ENCODE measurements at places on chromosomes 4 and X.

DNA sequence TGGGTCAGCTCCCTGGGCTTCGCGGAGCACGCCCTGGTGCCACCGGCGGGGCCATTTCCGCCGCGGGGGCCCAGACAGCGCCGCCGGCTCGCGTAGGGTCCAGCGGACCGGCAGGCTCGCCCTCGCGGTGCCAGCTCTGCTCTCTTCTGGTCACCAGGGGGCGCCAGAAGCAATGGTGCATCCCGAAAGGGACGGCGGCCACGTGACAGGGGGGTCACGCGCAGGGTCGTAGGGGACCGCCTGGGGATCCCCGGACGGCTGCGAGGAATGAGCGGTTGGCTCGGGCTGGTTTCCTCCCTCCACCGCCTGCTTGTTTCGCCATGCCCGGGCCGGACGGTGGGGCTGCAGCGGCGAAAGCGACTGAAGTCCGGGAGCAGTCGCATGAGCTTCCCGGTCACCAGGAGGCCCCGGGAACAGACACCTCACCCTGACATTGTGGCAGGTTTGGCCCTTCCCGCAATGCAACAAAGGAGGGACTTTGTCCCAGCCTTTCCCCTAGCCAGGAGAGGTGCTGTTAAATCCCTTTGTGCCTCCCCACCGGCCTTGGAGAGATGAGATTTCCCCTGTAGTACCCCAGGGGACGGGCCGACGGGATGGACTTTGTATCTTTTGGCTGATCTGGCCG lies 15.8 kb downstream of the ZCCHC12 start:
- no peak for DNase-seq

DNA sequence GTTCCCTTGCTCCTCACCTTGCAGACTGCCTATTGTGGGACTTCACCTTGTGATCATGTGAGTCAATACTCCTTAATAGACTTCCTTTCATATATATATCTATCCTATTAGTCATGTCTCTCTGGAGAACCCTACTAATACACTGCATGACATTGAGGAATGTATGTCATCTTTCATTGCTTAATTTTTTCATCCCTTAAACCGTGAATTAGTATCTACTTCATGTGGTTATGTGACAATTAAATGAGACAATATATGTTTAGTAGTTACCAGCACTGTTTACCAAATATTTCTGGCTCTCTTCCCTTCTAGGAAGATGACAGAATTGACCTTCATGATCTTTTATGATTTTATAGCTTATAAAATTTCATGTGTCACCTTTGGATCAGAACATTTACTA lies 759.5 kb downstream of the GRXCR1 start:
- DNase-seq: no peak

DNA sequence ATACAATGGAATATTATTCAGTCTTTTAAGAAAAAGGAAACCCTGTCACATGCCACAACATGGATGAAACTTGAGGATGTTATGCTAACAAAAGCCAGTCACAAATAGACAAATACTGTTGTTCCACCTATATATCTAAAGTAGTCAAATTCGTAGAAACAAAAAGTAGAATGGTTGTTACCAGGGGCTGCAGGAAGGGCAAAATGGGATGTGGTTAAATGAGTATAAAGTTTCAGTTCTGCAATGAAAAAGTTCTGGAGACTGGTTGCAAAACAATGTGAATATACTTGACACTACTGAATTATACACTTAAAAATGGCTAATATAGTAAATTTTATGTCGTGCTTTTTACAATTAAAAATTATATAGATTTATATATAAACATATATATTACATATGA lies 12.2 kb downstream of the SPOCK3 start:
- DNase-seq: no peak

DNA sequence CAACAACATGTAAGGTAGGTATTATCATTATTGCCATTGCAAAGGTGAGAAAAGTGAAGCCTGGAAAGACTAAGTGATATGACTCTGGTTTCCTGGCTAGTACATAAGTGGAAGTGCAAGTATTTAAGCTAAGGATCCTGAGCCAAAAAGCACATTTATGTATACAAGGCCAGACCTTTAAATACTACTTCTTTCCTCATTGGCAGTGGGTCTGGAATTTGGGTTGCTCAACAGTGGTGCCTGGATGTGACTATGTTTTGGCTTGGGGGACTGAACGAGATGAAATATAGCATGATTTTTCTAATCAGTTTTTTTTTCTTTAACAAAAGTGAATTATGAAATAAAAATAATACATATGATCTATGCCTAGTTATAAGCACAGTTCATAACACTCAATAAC lies 7.4 kb upstream of the FGF13 start:
- no peak for DNase-seq

DNA sequence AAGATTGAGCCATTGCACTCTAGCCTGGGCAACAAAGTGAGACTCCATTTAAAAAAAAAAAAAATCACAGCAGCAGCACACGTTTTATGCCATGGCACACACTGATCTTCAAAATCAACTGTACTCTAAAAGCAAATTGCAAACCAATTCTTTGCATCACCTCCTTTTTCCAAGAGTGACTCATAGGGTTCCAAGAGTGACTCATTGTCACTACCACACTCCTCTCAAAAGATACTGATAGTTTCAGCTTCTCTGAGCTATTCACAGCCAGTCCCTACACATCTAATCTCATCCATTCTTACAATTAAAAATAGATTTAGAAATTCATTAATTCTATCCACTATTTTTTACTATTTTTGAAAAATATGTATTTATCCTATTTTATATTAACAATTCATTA lies 1494.9 kb upstream of the AGA start:
- DNase-seq: no peak

DNA sequence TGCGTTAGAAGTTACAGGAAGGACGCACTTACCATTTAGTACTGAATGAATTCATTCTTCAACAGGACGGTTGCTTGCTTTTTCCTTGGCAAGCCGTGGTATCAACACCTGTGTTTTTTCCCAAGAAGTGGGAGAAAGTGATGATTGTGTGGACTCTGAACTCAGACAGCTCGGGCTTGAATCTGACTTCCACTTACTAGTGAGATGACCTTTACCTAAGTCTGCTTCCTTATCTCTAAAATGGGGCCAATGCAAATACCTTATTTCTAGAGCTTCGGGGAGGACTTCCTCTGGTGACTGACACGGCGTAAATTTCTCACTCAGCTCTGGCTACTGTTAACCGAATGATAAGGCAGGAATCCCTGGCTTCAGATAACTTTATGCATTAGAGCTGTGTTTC lies 146.8 kb upstream of the RBPJ start:
- no peak for DNase-seq

GRCh38 chrX:47500554-47500953 lies 17.5 kb upstream of the ZNF41 start:
- no peak for DNase-seq

GRCh38 chr4:186845137-186845842 lies 121.6 kb upstream of the FAT1 start:
- no peak for DNase-seq

- no peak for DNase-seq
Observed at GRCh38 chr4:66639361-66639760, 905.9 kb downstream of the CENPC start.

GRCh38 chrX:118702741-118703140 lies 24.7 kb upstream of the IL13RA1 start:
- DNase-seq: no peak

GRCh38 chr4:189385579-189385978 lies 555.1 kb upstream of the FRG1 start:
- no peak for DNase-seq

DNA sequence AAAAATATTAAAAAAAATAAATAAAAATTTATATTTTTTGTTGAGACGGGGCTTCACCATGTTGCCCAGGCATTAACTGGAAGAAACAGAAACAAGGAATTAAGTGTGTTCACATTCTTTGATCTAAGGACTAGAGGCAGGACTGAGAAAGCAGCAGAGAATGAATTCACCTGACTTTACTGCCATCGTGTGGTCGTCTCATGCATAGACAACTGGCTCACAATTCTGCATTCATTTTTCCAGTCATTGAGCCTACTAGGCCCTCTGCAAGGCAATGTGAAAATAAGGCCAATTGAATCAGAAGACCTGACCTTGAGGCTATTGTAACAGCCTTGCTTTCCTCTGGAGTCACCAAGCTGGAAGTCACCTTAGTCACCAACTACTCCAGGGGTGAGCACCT lies 37.4 kb downstream of the LHFPL1 start:
- DNase-seq: peak; percentile 31

GRCh38 chr4:28686618-28687017 lies 1826.0 kb downstream of the STIM2 start:
- DNase-seq: no peak

- no peak for DNase-seq
Observed at GRCh38 chrX:139141370-139141769, 389.2 kb upstream of the F9 start.

DNA sequence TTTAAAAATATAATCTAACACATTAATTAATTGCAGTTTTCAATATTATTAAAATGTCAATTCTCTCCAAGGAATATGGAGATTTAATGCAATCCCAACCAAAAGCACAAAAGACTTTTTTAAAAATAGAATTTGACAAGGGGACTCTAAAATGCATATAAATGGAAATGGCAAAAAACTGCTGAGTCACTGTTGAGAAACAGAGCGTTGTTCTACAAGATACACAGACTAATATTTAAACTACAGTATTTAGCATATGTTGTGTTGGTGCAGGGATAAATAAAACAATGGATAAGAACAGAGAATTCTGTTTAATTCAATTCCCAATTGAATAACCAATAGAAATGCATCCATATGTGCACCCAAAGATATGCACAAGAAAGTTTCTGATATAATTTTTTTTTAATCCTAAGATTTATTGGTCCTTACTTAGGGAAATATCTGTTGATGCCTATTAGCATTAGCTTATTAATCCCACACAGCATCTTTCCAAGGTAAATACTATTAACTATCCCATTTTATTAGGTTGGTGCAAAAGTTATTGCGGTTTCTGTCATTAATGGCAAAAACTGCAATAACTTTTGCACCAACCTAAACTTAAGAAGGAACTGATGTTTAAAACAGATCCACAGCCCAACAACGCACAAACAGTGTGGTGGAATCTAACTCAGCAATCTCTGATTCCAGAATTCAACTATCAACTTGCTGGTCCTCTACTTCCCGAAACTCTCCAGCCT lies 86.8 kb upstream of the VEGFC start:
- DNase-seq: no peak

GRCh38 chr4:17103231-17103630 lies 204.8 kb upstream of the LDB2 start:
- DNase-seq: no peak

DNA sequence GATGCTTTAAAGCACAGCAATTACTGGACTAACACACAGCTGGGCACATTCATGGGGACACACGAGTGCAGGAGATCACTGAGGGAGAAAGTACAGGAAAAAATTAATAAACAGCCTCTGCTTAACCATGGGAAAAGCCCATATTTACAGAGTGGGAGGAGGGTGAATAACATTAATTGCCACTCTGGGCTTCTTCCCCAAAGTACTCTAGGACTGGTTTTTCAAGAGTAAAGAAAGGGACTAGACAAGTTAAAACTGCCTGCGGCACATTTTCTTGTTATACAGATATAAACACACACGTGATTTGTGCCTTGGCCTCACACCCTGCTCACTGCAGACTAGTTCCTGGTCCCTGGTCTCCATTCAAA lies 179.7 kb upstream of the TET2 start:
- no peak for DNase-seq

DNA sequence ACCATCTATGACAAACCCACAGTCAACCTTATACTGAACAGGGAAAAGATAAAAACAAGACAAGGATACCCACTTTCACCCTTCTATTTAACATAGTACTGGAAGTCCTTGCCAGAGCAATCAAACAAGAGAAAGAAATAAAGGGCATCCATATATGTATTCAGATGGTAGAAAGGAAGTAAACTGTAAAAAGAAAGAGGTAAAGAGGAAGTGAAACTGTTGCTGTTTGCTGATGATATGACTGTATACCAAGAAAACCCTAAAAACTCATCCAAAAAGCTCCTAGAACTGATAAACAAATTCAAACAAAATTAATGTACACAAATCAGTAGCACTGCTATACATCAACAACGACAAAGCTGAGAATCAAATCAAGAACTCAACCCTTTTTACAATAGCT lies 538.7 kb upstream of the PABPC4L start:
- no peak for DNase-seq

GRCh38 chrX:137695417-137695816 lies 129.5 kb downstream of the ZIC3 start:
- no peak for DNase-seq

DNA sequence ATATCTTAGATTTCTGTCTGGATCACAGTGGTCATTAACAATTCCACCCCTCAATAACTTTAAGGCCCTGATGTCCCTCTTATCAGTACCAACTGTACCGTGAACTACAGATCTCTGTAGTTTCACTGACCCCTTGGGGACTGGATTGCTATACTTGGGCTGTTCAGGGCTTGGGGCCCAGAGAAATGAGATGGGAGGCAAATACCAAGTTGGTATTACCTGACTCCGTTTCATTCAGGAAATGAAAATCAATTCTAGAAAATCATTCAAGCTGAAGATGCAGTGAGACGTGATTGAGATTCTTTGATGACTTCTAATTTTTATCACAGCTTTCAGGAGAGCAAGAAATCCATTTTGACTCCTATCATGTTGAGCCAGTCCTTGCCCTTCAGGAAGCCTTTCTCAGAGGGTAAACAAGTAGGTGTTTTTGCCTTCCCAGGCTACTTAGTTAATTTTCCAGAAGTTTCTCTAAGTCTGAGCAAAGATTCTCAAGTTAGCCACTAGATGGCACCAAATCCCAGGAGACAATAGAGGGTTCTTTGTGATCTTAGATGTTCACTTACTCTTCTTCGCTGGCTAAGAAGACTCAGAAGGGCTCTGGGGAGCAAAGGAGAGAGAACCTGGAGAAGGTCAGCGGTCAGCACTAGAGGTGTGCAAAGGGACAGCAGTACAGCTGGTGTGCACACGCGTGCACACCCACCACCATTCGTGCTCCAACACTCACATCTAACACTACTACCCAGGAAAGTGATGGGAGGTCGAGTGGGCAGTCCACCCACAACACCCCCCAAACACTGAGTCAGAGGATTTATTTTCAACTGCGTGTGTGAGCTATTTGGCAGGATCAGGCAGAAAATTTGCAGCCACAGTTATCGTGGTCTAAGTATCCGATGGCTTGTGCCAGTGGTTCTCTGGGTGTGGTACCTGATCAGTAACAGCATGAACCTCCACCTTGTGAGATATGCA lies 7.4 kb downstream of the HNRNPH2 start:
- peak; percentile 44 for DNase-seq

GRCh38 chrX:53659039-53659438 lies 27.5 kb downstream of the HUWE1 start:
- DNase-seq: no peak

- no peak for DNase-seq
Observed at GRCh38 chr4:57109847-57110639, at the start of gene IGFBP7. TSS of gene IGFBP7 (minus strand) at chr4:57110385. CDS start at chr4:57110351, 34 bp downstream.

GRCh38 chr4:173990869-173991210 lies 292.6 kb downstream of the FBXO8 start:
- peak; percentile 36 for DNase-seq

- DNase-seq: no peak
Observed at GRCh38 chr4:8048856-8049676, 109.4 kb upstream of the AFAP1 start.

DNA sequence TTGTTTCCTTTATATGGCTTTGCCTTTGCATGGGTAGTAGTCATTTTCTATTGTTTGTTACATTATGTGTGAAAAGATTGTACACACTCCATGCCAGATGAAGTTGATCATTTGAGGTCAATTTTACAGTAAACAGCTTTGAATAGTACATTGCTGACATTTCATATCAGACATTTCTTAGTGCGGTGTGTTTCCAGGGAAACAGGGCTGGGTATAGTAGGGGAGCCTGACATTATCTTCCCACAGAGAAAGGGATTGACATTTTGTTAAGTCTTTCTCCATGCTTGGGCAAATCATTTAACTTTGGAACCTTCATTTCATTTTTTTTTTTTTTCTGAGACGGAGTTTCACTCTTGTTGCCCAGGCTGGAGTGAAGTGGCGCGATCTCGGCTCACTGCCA lies 5.0 kb downstream of the FUNDC2 start:
- DNase-seq: no peak
